ENCODE measurements at places on chromosomes 6 and 20.

GRCh38 chr20:52179331-52180179, 12.0 kb downstream of the ZFP64 start:
- DNase-seq = no peak

DNA sequence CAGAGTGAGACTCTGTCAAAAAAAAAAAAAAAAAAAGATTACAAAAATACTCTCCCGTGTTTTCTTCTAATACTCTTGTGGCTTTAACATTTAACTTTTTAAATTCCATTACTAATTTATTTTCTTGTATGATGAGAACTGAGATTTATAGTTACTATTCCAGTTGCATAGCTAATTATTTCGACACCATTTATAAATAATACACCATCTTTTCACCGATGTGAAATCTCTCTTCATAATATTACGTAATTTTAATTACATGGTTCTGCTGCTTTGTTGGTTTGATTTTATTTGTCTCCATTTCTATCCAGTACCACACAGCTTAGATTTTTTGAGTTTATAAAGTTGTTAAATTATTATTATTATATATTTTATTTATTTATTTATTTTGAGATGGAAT, 42.0 kb upstream of the TMEM217 start:
- DNase-seq = no peak

DNA sequence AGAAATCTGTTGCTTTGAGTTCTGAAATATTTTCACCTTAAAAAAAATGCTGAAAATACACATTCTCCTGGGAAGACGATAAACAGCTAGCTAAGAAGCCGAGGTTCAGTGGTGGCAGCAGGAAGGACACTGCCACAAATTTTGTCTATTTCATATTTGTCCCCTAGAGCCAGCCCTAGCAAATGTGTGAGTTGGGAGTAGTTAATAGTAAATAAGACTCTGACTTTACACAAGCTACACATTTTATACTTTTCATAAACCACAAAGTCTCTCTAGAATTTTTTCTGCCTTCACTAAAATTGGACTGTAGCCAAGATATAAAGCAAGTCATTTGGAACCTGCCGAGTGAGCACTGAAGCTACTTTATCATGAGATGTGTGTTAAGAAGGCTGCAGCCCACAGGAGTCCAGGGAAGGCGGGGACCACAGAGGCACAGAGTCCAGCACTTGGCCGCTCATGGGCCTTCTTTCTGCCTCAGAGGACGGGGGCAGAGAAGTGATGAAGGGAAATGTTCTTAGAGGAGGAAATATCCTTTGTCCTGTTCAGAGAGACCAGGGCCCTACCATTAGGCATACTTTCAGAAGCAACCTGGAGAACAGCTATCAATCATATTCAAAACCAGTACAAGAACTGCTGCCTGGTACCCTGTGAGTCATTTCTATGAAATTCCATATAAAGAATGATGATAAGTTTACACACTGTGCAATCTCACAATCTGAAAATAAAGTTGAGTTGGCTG, 241.7 kb upstream of the TAB2 start:
- no peak for DNase-seq

DNA sequence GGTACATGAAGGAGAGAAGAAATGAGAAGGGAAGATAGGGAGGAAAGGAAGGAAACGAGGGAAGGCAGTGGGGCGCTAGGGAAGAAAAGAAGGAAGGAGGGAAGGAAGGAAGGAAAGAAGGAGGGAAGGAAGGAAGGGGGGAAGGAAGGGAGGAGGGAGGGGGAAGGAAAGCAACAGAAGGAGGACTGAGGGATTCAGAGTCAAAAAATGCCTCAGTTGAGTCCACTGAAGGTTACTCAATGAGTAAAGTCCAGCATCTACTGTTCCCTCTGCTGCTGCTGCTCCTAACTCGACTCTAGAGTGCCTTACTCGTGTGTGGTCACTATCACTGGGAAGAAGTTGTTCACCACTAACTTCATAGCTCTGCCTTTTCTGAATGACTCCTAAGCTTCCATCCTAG, 33.8 kb downstream of the PHACTR1 start:
- no peak for DNase-seq

DNA sequence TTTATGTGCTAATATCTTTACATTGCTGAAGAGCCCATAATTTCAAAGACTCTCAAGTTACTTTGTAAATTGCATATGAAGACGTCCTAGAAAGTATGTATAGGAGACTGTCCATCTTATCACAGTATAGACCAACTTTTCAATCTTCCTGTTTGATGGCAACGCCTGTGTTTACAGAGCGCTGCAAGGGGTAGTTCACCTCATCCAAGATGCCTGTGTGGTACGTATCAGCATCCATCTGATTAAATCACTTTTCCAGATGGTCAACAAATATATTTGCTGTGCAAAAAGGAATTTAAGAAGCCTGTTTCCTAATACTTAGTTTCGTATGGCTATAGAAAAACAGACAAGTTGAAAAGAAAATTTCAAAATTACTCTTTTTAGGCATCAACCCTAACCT, 17.9 kb upstream of the PDE10A start:
- DNase-seq = no peak

DNA sequence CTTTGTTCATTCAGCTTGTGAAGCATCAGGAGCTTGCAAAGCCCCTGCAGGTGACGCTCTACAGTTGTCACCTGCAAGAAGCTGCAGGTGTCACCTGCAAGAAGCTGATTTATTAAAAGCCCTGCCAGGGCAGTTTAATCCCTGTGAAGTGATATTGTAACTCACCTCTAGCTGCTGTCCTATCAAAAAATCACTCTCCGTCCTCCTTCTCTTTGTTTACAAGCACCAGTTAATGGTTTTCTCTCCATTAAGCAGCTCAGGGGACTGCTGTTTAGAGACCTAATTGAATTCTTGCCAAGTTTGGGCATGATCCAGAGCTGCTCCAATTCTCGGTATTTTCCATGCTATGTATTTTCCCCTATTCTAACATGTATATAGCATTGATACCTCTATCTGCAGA, 345.9 kb downstream of the ARHGAP18 start:
- no peak for DNase-seq

DNA sequence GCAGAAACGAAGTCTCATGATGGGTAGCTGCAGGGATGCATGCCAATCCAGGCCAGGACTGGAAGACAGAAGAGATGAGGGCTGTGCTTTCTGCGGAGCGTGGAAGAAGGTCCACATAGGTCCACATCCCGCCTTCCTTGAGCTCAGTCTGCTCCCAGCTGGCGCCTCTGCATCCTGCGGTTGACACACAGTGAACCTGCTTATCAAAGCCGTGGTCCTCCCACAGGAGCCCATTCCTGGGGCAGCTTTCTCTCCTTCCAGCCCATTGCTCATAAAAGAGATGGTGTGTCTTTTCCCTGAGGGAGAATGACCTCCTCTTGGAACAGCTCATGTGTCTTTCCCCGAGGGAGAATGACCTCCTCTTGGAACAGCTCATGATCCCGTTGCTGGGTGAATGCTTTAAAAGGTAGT, 225.4 kb downstream of the CDH4 start:
- DNase-seq = no peak

DNA sequence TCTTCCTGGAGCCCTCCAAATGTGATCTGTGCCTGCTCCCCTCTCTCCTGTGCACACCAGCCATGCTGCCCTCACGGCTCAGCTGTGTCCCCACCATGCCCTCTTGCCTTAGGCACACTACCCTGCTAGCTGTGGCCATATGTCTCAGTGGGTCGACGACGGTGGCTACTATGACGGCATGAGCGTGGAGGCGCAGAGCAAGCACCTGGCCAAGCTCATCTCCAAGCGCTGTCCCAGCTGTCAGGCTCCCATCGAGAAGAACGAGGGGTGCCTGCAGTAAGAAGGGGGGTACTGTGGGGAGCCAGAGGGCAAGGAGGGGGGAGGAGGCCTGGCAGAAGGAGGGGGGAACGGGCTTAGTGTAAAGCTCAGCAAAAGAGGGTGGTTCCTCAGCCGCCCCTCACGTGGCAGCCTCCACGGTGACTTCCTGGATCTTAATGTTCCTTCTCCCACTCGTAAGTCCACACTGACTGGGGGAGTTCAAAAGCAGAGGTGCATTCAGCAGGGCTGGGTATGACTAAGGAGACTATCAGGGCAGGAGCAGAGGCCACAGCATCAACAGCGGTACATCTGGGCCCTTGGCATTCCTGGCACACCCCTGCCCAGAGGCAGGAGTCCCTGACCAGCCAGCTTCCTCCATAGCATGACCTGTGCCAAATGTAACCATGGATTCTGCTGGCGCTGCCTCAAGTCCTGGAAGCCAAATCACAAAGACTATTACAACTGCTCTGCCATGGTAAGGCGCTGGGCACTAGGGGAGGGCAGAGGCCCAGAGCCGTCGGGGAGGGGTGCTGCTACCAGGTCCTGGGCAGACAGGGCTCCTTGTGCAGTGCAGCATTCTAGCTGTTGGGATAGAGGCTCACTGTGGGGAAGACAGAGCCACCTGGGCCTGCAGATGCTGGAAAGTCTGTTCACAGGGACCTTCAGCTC, 8.0 kb downstream of the DNPH1 start:
- no peak for DNase-seq

DNA sequence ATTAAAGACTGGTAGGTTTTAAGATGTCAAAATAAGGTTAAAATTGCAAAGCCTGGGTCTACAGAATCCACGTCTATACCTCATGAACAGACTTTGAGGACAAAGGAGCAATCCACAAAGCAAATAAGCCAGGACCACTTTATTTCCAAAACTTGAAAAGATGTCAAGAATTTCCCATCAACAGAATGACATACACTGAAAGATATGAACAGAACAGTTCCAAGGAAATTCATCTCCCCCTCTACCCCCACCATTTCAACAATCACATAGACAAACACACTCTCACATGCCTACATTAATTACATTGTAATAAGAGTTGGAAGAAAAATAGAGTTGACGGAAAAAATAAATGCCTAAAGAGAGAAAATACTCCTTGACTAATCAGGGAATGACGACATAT, 45.2 kb upstream of the NHSL1 start:
- DNase-seq = no peak

- DNase-seq = no peak
Observed at GRCh38 chr6:21769968-21770367, 176.4 kb downstream of the SOX4 start.

GRCh38 chr6:3811191-3811590, 38.0 kb upstream of the FAM50B start:
- DNase-seq = no peak

DNA sequence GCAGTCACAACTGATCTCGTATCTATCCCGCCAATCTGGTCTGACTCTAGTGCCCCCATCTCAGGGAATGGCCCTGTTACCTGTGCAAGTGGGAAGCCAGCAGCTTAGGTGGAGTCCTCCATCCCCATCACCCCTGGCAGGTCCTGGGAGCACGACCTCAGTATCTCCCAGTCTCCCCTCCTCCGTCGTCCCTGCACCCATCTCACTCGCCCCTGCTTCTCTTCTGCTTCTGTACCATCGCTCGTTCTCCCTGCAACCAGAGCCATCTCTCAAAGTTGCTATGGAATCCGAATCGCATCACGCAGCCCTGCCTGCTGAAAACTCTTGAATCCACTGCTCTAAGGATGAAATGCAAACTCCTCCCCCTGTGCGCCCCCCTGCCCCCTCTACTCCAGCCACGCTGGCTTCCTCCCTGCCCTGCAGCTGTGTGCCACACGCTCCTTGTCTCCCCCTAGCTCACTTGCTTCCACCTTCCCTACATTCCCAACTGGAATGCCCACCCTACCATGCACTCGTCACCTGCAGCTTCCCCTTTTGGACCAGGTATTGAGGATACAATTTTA, 64.0 kb upstream of the PTGIS start:
- no peak for DNase-seq

DNA sequence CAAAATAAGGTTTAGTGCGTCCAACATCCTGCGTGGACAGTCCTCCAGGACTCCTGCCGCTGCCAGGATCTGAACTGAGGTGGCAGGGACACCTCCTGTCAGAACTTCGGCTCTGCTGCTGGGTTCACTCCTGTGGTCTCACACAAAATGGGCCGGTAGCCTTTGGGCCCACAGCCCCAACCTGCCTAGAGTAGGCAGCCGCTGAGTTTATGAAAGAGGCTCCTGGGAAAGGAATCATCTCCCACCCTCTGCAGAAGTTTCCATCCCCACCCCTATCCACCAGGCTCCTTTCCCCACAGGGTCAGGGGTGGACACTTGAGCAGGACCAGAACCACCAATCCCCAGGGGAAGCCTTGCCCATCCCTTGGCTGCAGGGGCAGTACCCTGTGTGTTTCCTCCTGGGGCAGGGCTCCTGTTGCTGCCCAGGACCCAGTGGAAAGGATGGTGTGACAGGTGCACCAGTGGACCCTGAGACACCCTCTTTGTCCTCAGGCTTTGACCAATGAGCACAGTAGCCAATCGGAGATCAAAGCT, 2.1 kb upstream of the ABHD16B start:
- no peak for DNase-seq

DNA sequence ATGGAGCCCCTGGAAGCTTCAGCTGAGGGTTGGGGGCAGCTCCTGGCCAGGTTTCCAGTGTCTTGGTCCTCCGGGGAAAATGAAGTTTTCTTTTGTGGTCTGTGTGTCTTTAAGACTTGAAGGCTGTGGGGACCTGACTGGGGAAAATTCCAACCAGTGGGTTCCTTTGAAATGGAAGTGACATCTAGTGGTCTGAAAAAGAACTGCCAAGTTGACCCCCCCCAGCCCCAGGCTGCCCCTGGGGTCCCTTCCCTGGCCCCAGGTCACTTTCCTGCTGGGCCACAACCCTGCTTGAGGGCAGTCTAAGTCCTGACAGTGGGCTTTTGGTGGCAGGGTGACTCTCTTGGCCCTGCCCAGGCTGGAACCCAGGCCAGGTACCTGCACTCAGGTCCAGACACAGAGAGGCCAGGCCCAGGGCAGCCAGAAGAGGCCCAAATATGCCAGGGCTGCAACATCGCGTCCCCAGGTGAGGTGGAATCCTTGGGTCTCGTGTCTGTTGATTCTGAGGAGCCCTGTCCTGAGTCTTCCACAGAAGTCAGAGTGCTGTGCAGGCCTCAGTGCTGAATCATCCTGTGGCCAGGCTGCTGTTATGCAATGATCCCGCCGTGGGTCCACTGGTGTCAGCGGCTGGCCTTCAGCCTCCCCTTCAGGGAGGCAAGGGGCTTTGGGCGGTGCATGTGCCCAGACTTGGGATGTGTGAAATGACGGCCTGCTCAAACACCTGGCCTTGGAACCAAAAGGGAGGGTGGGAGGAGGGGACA, 68.4 kb downstream of the VEGFA start:
- no peak for DNase-seq

DNA sequence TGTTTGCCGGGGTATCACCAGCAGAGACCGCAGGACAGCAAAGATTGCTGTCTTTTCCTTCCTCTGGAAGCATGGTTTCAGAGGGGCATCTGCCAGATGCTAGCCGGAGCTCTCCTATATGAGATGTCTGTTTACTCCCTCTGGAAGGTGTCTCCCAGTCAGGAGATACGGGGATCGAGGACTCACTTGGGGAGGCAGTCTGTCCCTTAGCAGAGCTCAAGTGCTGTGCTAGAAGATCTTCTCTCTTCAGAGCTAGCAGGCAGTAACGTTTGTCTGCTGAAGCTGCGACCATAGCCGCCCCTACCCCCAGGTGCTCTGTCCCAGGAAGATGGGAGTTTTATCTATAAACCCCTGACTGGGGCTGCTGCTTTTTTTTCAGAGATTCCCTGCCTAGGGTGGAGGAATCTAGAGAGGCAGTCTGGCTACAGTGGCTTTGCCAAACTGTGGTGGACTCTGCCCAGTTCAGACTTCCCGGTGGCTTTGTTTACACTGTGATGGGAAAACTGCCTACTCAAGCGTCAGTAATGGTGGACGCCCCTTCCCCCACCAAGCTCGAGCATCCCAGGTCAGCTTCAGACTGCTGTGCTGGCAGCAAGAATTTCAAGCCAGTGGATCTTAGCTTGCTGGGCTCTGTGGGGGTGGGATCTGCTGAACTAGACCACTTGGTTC, 133.0 kb upstream of the FLRT3 start:
- no peak for DNase-seq
